ENCODE measurements at places on chromosomes 16 and 17.
A peak's percentile ranks its signal among the peaks of the same experiment; 100 is the strongest.

- no peak for DNase-seq
Observed at GRCh38 chr16:23141959-23142740, 7.1 kb downstream of the USP31 start.

GRCh38 chr17:70636517-70637133, 467.3 kb downstream of the KCNJ2 start:
- no peak for DNase-seq

DNA sequence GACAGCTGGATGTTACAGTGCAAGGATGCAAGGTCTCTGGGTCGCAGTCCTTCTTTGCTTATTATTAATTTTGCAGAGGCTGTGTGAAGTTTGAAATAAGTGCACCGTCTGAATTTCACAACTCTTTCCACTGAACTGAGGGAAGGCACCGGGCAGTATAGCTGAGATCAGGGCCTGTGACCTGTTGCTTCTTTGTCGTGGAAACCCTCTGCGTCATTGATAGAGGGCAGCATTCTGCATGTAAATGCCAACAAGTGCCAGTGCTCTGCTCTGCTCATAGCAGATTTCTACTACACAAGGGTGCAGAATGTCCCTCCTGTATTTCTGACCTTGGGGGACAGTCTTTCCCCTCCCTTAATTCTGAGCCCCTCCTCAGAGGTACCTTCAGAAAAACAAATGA, 26.0 kb downstream of the CD300LF start:
- no peak for DNase-seq

GRCh38 chr16:29230671-29231096, 175.8 kb downstream of the NPIPB11 start:
- DNase-seq = no peak

DNA sequence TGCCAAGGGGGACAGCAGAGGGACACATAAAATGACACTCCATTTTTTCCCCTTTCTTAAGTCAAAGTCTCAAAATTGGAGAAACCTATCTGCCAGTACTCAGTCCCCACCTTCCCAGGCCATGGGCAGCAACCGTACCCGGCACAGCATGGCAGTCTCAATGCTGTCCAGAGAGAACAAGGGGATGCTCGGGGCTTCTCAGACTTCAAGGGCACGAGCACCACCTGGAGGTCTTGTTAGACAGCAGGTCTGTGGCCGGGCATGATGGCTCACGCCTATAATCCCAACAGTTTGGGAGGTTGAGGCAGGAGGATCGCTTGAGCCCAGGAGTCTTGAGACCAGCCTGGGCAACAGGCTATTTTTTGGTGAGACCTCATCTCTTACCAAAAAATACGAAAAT, 3.2 kb downstream of the DNAH17 start:
- DNase-seq = no peak

- no peak for DNase-seq
Observed at GRCh38 chr17:47210779-47211178, 1.6 kb downstream of the MYL4 start.

GRCh38 chr16:82715833-82716232, 89.1 kb downstream of the CDH13 start:
- DNase-seq = no peak

- no peak for DNase-seq
Observed at GRCh38 chr17:38395090-38395489, 33.2 kb upstream of the ARHGAP23 start.

DNA sequence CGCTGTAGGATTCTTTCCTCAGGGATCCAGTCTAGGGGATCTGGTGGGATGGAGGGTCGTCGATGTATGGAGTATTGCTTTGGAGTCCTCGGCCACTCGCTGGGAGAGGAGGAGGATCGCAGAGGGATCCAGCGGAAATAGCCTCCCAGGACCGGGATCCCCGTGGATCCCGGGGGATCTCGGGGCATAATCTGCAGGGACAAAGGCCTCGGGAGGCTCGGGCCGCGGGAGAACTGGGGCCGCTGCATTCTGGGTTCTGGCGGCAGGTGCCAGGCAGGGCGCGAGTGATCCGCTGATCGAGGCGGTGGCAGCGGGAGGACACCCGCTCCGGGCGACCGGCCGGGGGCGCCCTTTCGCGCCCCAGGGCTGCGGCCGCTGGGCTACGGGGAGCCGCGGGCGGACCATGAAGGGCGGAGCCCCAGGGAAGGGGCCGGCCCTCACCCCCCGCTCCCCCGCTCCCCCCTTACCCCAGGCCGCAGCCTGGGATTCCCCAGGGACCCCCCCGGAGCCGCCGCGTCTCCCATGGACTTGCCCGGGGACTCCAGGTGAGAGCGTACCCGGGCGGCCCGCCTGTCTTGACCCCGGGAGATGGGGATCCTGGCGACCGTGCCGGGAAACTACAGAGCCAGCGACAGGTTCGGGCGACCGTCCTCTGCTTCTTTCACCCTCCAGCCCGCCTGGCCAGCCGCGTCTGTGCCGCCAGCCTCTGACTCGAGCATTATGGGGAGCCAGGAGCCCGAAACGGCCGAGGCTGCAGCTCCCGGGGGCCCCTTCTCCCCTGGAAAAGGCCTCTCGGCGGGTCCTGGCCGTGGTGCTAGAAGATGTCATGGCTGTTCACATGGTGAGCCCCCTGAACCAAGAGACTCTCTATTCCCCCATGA, 604 bp downstream of the PRR14 start:
- DNase-seq = peak; percentile 83

GRCh38 chr16:2251296-2252111, at the start of gene ECI1:
Gene ECI1, minus strand, starts transcription at chr16:2251587. Its CDS starts 21 bp downstream, at chr16:2251566.
- peak; percentile 92 for DNase-seq

DNA sequence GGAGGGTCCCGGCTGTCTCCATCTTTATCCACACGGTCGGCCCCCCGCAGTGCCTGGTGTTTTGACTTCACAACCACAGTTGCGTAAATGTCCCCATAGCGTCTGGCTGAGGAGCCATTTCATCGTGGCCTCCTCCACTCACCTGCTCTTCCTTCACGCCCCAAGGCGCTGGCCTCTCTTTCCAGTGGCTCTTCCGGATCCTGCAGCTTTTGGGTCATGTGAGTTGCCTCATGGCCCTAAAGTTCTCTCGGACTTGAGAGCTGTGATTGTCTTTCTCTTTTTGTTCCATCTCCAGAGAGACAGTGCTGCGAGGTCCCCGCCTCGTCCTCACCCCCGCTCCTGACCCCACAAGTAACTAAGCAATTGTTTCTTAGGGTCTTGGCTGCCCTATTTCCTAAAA, 22.7 kb downstream of the FLYWCH1 start:
- no peak for DNase-seq

GRCh38 chr16:21626659-21627277, 25.6 kb downstream of the IGSF6 start:
- no peak for DNase-seq

GRCh38 chr16:78607022-78607421, 507.6 kb downstream of the WWOX start:
- no peak for DNase-seq

GRCh38 chr16:10943064-10943353, 741 bp upstream of the DEXI start:
- no peak for DNase-seq

DNA sequence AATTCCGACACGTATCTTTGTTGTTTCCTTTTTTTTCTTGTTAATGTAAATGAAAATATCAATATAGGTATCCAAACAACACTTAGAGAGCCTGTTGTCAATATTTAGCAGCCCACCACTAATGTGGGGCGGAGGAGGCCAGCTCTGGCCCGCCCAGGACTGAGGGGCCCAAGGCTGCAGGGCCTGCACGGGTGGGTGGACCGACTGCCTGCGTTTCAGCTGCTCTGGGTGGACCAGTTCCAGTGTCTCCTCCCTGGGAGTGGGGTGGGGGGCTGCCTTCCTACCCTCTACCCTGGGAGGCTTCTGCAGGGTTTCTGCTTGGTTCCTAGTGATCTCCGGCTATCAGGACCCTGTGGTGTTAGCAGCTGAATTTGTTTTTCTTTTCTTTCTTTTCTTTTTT, 15.9 kb upstream of the ADGRG1 start:
- DNase-seq = no peak

DNA sequence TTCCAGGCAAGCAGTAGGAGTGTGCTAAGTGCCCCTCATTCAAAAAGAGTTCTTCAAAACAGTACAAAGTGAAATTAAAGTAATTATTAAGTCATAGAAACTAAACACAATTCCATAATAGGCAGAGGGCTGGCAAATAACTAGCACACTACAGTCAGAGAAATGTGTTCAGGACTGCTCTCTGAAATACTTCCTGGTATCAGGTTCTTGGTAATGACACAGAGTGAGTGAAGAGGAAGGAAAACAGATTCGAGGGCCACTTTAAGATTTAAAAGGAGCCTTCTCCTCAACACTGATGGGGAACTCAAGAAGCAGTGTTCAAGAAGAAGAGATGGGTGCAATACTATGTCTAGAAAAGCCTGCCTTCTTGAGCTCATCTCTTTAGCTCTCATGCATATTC, 139.2 kb downstream of the TOX3 start:
- no peak for DNase-seq

- no peak for DNase-seq
Observed at GRCh38 chr17:78951967-78952551, 26.9 kb upstream of the TIMP2 start.

- DNase-seq = peak; percentile 40
Observed at GRCh38 chr16:87560428-87561199, 41.7 kb upstream of the JPH3 start.

GRCh38 chr17:81641825-81642489, 5.0 kb downstream of the TSPAN10 start:
- DNase-seq = no peak

DNA sequence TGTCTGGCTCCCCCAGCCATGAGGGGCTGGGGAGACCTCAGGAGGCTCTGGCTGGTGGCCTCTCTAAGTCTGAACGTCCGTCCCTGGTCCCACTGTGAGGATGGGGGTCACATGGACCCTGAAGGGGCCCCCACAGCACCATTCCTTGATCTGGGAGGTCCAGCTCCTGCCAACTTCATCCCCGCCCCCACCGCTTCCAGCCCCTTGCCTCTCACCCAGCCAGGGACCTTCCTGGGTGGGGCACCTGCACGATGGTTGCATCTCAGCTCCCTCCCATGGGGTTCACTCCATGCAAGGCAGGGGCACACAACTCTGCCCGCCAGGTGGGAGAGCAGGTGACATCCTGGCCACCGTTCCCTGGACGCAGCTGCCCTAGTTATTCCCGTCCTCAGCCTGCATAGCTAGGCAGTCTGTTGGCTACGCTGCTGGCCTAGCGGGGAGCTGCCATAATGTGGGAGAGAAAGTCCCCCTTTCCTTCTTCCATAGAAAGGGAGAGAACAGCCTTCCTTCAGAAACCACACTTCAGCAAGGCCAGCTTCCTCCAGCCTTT, 217.9 kb upstream of the RPL38 start:
- DNase-seq = no peak

DNA sequence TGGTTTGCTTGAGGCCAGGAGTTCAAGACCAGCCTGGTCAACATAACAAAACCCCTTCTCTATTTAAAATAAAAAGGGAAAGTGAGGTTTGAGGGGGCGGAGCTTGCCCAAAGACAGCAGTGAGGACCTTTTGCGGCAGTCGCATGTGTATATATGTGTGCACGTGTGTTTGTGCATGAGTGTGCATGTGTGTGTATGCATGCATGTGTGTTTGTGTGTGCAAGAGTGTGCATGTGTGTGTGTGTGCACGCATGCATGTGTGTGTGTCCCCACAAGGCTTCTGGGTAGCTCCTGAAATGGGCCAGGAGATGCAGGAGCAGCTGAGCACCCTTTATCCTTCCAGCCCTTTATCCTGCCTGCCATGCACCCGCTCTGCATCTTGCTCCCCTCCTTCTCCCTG, 9.0 kb downstream of the RHBDL3 start:
- no peak for DNase-seq

DNA sequence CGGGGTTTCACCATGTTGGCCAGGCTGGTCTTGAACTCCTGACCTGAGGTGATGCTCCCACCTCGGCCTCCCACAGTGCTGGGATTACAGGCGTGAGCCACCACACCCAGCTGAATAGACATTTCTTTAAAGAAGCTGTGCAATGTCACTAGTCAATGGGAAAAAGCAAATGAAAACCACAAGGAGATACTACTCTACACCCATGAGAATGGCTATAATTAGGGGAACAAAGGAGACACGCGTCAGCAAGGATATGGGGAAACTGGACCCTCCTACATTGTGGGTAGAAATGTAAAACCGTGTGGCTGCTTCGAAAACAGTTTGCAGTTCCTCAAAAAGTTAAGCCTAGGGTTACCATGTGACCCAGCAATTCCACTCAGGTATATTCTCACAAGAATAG, 103.4 kb downstream of the VPS53 start:
- no peak for DNase-seq

- DNase-seq = peak; percentile 87
Observed at GRCh38 chr17:58338841-58339754, 10.5 kb upstream of the TSPOAP1 start.

DNA sequence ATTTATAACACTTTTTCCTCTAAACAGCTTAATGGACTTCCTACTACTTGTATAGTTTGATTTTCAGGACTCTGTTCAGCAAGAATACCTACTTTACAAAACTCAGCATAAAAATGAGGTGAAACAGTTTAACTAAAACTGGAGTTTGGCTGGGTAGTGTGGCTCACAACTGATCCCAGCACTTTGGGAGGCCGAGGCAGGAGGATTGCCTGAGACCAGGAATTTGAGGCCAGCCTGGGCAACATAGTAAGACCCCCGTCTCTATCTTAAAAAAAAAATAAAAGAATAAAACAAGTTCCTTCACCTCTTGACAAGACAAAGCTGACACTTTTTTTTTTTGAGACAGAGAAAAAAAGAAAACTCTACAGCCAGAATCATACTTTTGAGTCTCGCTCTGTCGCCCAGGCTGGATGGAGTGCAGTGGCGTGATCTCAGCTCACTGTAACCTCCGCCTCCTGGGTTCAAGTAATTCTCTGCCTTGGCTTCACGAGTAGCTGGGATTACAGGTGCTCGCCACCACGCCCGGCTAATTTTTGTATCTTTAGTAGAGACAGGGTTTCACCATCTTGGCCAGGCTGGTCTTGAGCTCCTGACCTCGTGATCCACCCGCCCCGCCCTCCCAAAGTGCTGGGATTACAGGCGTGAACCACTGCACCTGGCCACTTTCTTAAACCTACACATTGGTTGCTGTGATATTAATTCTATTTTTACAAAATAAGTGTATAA, 2.6 kb downstream of the PDF start:
- no peak for DNase-seq

DNA sequence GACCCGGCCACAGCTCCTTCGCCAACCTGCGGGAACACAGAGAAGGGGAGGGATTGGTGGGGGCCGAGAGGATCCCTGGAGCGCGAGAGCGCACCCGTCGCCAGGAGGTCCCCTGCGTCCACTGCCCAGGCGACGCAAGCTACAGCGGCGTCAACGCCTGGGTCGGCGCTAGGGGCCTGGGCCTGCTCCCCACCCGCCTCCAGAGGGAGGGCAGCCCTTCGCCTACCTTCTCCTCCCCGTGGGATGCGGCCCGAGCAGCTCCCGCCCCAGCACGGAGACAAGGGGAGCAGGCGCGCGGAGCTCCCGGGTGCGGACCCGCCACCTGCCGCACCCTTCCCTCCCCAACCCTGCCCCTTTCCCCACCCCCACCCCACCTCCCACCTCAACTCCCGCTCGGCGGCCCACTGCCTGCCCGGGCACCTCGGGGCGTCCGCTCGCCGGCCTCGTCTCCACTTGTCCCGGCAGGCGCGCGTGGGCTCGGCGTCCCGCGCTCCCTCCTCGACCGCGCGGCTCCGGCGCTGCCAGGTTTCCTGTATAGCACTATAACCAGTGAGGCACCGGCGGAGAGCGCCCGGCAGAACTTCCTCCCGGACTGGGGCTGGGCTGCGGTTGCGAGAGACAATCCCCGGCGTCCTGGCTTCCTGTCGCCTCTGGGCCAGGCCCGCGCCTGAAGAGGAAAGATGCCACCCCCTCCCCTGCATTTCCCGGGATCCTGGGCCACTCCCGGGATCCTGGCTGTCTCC, 119.1 kb upstream of the SMURF2 start:
- DNase-seq = peak; percentile 58

- peak; percentile 55 for DNase-seq
Observed at GRCh38 chr17:50346313-50347116, 589 bp downstream of the XYLT2 start.

Data from activated naive CD8-positive, alpha-beta T cell treated with anti-CD3 and anti-CD28 coated beads, Interleukin-2, amount 50 U/mL, for 24 hours (primary cell).